ENCODE measurements at places on chromosomes 1 and 21.
A peak's percentile ranks its signal among the peaks of the same experiment; 100 is the strongest.

GRCh38 chr1:202888221-202888530 is 773 bp downstream of the RABIF start:
- no peak for DNase-seq

GRCh38 chr1:85607921-85608265 is 27.3 kb downstream of the CCN1 start:
- no peak for DNase-seq

DNA sequence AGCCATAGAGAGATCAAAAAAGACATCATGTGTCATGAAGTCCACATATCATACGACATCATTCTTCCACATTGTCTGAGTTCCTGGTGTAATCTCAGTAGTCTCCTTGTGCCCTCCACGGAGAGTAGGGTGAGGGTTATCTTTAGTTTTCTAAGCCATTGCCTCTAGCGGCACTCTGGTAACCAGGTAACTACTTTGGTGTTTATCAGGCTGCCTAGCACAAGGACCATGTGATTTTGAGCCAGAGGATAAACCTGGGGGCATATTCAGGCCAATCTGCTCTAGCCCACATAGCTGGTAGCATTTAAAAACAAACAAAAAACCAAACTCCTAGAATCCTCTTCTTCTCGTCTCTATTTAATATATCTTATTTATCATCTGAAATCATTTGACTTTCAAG is 147.4 kb downstream of the GDAP2 start:
- no peak for DNase-seq

GRCh38 chr1:155304558-155305063 is 3.4 kb upstream of the PKLR start:
- DNase-seq = no peak

DNA sequence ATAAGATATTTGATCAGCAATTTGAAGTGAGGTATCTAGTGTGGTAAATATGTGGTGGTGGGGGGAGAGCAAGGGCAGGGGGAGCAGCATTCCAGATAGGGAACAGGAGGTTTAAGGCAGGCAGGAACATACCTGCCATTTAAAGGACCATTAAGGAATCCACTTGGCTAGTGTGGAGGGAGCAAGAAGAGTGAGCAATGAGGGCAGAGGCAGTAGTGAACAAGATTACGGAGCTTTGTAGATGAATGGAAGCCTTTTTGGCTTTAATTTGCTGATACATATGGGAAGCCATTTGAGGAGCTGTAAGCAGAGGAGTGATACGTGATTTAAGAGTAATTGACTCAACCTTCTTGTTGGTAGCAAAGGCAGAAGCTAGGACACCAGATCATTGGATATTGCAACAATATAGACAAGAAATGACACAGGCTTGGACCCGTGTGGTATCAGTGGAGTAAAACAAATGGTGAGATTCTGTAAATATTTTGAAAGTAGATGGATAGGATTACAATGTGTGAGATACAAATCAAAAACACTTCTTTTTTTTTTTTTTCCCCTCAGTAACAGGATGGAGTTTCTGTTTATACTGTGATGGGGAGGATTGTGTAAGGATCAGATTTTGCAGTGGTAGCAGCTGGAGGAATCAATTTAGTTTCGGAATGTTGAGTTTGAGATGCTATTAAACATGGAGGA is 73.8 kb upstream of the B3GALT2 start:
- DNase-seq = no peak

DNA sequence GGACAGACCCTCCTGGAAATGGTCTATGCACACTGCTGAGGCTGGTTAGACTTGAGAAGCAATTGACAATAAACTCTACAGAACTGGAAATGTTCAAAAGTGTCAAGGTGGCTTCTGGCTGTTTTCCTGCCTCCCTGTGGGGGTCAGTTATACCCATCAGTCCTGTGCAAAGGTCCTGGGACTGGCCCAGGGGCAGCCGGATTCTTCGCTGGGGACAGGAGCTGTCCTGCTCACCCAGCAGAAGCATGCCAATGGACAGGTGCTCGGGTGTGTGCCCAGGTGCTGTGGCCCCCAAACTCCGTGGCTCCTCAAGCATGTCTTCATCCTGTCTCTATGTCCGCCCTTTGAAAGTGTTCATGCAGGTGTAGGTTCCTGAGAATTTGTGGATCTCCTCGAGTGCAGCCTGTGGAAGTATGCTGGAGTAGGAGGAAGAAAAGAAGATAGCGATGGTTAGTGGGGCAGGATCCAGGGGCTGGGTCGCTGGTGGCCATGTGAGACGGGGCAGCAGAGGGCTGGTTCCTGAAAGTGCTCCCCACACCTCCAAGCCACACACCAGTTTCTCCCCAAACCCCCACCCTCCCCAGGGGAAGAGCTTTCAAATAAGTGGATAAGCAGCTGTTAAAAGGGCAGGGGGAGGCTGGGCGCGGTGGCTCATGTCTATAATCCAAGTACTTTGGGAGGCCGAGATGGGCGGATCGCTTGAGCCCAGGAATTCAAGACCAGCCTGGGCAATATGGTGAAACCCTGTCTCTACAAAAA is 49.8 kb downstream of the DHRS3 start:
- no peak for DNase-seq

DNA sequence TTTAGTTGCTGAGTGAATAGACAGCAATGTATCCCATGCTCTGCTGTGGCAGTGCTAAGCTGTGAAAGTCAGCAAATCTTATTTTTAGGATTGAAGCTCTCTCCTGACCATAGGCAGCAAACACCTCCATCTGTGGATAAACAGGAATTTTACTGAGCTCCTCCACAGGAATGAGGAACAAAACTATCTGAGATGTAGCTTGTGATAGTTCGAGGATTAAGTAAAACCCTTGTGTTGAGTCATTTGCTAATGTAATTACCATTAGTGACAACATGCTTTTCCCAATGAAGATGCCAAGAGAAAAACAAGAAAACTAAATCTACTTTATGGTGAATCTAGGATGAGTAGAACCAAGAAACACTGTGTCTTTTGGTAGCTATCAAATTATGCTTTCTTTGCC is 122.7 kb downstream of the CLEC20A start:
- DNase-seq = no peak

- DNase-seq = no peak
Observed at GRCh38 chr1:14308460-14308859, 290.0 kb upstream of the KAZN start.

- no peak for DNase-seq
Observed at GRCh38 chr21:45977396-45977795, 4.2 kb upstream of the COL6A1 start.

GRCh38 chr1:56070601-56071000 is 508.8 kb downstream of the PLPP3 start:
- no peak for DNase-seq

- DNase-seq = no peak
Observed at GRCh38 chr1:104125266-104125665, 375.6 kb downstream of the AMY1C start.

GRCh38 chr1:205285381-205286101 is 36.0 kb downstream of the NUAK2 start:
- DNase-seq = peak; percentile 27

DNA sequence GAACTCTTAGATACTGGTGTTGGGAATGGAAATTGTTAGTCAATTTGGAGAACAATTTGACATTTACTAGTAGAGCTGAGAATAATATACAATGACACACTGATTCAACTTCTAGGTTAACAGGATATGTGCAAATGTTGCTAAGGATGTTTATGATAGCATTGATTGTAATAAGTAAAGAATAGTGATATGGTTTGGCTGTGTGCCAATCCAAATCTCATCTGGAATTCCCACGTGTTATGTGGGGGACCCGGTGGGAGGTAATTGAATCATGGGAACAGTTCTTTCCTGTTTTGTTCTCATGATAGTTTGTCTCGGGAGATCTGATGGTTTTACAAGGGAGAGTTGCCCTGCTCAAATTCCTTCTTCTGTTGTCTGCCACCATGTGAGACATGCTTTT is 302.4 kb upstream of the TMPRSS15 start:
- DNase-seq = no peak

- DNase-seq = no peak
Observed at GRCh38 chr1:74571493-74571800, 59.0 kb upstream of the LRRC53 start.

- DNase-seq = no peak
Observed at GRCh38 chr1:167984886-167985489, 48.1 kb upstream of the MPC2 start.

GRCh38 chr1:119008483-119009311 is 20.6 kb upstream of the TBX15 start:
- DNase-seq = no peak

GRCh38 chr21:35562876-35563275 is 497.4 kb downstream of the SETD4 start:
- no peak for DNase-seq

GRCh38 chr1:188599313-188599712 is 1770.6 kb downstream of the PLA2G4A start:
- DNase-seq = no peak

DNA sequence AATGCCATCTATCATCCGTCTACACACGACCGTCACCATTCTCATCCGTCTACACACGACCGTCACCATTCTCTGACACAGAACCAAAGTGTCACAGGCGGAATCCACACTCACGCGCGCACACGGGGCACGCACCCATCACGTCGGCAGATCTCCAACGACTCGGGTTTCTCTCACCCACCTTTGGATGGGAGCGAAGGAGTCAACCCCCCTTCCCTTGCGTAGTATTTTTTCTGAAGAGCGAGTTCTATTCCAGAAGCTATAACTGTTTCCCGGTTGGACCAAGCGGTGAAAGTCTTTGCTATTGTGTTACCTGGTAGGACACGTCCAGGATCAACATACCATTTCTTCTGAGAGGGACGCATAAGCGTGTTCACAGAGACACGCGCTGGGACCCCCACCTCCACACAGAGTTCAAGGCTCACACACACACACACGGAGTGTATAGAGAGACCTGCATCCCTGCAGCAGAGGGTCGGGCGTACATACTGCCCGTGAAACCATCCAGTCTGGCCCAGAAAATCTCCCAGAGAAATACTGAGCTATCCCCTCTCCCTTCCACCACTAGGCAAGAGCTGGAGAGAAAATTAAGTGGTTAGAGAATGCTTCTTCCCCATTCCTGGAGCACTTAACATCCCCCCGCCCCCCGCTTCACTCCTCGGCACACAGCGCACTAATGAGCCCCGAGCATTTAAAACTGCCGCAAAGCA is 741 bp downstream of the DUSP10 start:
- DNase-seq = no peak

GRCh38 chr1:39575191-39576015 is 1.2 kb downstream of the PABPC4 start:
- peak; percentile 8 for DNase-seq

GRCh38 chr21:17775431-17776126 is 43.6 kb downstream of the C21orf91 start:
- peak; percentile 34 for DNase-seq

GRCh38 chr1:19036813-19037605 is 80.5 kb upstream of the IFFO2 start:
- no peak for DNase-seq

GRCh38 chr1:20426923-20427322 is 59.1 kb downstream of the CAMK2N1 start:
- no peak for DNase-seq

- no peak for DNase-seq
Observed at GRCh38 chr1:56263908-56264307, 315.5 kb downstream of the PLPP3 start.

DNA sequence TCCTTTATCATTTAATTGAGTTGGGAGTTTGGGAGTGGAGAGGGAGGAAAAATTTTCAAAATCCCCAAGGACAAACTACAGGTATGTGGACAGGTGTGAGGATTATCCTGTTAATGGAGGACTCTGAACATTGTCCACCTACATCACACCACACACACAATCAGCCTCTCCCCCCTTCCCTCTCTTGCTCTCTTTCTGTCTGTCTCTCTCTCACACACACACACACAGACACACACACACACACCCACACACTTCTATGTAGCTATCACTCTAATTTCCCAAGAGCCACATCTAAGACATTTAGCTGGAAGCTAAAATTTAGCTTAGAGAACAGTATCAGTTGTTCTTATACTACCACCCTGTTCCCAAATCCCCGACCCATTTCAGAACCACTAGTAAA is 1.5 kb downstream of the S100A8 start:
- DNase-seq = no peak

- no peak for DNase-seq
Observed at GRCh38 chr1:220473440-220473839, 54.5 kb upstream of the MARK1 start.

DNA sequence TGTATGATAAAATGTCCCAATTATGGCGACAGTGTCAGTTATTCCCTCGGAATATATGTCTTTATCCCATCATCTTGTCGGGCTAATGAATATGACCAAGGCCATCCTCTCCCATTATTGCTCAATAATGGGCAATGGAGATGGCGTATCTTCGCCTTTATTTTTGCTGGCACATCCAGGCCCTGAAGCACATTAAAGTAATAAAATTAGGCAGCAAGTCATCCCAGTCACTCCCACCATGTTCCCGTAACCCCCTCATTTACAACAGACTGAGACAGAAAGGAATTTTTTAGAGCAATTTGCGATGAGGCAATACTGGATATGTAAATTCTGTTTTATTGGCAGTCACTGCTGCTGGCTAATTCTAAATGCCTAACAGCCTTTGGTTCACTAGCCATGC is 35.3 kb downstream of the CLIC6 start:
- DNase-seq = no peak

GRCh38 chr21:31675960-31676359 is 16.5 kb downstream of the SOD1 start:
- no peak for DNase-seq

GRCh38 chr21:43681650-43682049 is 22.3 kb downstream of the RRP1B start:
- DNase-seq = no peak

GRCh38 chr1:50599546-50599945 is 176.3 kb upstream of the DMRTA2 start:
- DNase-seq = no peak

GRCh38 chr21:15874615-15875014 is 144.8 kb downstream of the USP25 start:
- no peak for DNase-seq

DNA sequence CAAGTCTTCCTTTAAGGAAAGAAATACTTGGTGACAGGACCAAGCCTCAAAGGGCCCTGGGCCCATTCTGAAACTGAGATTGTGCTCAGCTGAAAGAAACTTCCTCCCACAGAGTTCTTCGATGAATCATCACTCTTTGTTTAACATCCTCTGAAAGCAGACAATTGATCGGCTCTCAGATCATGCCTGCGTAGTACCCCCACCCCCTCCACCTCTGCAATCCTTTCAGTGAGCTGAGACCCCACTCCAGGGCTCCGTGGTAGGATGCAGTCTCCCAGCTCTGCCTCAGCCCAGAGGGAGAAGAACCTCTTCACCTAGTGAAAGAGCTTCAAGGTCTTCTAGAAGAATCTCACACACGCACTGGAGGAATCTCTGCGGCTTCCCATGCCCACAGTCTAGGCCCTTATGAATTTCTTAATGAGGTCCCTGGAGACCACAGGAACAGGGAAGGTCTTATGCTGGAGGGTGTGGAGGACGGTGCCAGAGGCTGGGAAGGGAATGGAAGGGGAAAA is 104.9 kb upstream of the SOD1 start:
- no peak for DNase-seq

- no peak for DNase-seq
Observed at GRCh38 chr1:44786841-44787426, 1.0 kb downstream of the BEST4 start.

DNA sequence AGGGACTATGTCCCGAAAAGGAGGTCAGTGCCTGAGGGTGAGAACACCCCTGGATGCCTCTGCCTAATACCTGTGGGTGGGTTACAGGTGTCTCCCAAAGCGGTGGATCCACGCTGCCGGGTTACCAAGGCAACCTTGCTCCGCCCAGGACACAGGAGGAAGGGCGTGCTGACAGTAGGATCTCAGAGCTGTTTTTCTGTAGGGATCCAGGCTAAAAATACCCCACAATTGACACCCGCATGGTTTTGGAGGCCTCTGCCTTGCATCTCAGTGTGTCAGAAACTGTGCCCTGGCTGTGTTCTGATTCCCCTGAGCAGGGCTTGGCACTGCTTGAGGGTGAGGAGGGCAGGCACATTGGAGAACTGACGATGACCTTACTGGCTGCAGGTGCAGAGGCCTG is 118.0 kb downstream of the IER5 start:
- no peak for DNase-seq
